ENCODE measurements at places on chromosomes 7 and 10.

GRCh38 chr7:121279822-121280221 lies 49.0 kb upstream of the WNT16 start:
- ATAC-seq: no peak

- no peak for ATAC-seq
Measured at GRCh38 chr7:154744256-154744860, 258.6 kb downstream of the PAXIP1 start.

GRCh38 chr7:93620057-93620456 lies 45.5 kb upstream of the CALCR start:
- ATAC-seq: no peak

- ATAC-seq: no peak
Measured at GRCh38 chr7:87870471-87870870, 5.7 kb downstream of the SLC25A40 start.

DNA sequence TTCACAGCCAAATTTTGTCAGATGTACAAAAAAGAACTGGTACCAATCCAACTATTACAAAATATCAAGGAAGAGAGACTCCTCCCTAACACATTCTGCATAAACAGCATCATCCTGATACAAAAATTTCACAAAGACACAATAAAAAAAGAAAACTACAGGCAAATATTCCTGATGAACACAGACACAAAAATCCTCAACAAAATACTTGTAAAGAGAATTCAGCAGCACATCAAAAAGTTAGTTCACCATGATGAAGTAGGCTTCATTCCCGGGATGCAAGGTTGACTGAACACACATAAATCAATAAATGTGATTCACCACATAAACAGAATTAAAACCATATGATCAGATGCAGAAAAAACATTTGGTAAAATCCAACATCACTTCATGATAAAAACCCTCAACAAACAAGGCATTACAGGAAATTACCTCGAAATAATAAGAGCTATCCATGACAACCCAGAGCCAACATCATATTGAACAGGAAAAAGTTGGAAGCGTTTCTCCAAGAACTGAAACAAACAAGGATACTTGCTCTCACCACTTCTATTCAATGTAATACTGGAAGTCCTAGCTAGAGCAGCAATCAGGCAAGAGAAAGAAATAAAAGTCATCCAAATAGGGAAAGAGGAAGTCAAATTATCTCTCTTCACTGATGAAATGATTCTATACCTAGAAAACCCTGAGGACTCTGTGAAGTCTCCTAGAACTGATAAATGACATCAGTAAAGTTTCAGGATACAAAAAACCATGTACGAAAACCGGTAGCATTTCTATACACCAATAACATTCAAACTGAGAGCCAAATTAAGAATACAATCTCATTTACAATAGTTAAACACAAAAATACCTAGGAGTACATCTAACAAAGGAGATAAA lies 223.1 kb downstream of the REEP3 start:
- no peak for ATAC-seq

All from activated T-helper 17 cell treated with anti-CD3 and anti-CD28 coated beads, Interleukin-2, amount 50 U/mL, for 72 hours (primary cell).